H1 (cell line): ENCODE measurements at places on chromosomes 5 and 9. TPM values are rescaled to one million over a fixed set of nuclear protein-coding genes. Genes with fewer than 3 reads are reported as not detected.

IFNA10 gene
- total RNA-seq: not detected in 2 replicates

RMRP gene
- total RNA-seq: 14,987 and 16,528 TPM in 2 replicates

SOHLH1 gene
- total RNA-seq: not detected in 2 replicates

DNA sequence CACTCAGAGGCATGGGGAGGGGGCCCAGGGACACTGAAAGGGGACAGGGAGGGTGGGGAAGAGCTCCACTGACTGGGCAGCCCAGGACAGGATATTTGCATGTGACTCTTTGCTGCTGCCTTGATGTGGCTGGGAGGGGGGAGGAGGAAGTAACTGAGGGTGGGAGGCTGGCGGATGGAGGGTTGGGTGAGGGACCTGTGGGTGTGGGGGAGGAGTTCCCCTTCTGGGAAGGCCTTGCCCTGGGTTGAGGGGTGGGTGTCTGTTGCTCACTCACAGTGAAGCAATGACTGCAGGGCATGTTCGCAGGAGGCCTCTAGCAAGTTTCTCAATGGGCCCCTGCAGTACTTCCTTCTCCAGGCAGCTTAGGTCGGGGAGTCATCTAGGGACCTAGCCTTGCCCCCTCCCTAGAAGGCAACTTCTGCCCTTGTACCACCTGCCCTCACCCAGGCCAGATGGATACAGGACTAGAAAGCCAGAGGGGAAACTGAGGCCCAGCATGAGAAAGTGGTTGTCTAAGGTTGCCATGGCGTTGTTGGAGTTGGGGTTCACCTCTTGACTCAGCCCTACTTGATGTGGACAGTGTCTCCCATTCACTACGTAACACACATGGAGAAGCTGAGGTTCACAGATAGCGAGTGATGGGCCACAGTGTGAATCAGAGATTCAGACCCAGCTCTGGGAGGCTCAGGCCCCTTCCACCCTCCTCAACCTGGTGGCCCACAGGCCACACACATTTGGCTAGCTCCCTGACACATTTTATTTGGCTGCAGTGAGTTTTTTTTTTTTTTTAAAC is 3.0 kb downstream of the GRK6 start:
- DNase-seq: no peak

- DNase-seq: no peak
These were observed 251.2 kb upstream of the FBXL7 start for GRCh38 chr5:15248731-15249130.

DNA sequence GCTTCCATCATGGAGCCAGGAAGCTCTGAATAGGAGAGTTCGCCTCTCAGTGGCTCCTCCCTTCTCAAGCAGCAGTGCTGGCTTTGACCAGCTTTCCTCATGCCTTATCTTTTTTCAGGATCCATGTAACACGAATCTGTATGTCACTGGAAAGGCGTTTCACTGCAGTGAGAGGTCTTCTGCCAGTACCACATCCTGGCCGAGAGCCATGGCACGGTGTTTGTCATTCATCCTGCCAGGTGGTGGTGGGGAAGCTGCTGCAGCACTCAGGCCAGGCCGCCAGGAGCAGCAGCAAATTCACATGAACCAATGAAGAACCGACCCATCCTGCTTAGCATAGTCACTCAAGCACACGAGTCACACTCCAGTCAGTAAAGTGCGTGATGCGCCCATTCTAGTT is 179.0 kb downstream of the FANCC start:
- DNase-seq: no peak

GRCh38 chr5:61631438-61631941 is 299.4 kb downstream of the ZSWIM6 start:
- no peak for DNase-seq

GRCh38 chr9:116671605-116672004 is 15.5 kb upstream of the TRIM32 start:
- DNase-seq: no peak

DNA sequence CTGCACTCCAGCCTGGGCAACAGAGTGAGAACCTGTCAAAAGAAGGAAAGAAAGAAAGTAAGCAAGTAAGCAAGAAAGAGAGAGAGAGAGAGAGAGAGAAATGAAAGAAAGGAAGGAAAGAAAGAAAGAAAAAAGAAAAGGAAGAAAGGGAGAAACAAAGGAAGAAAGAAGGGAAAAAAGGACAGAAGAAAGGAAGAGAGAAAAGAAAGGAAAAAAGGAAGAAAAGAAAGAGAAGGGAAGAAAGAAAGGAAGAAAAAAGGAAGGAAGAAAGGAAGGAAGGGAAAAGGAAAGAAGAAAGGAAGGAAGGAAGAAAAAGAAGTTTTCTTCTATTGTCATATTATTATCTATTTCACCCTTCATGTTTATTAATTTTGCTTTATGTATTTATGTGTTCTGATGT is 251.1 kb upstream of the CD180 start:
- DNase-seq: no peak

GRCh38 chr5:140051950-140052349 is 8.9 kb upstream of the NRG2 start:
- no peak for DNase-seq

- no peak for DNase-seq
These were observed 173.0 kb downstream of the PARP8 start for GRCh38 chr5:50839472-50839871.
